ENCODE measurements at places on chromosomes 11 and 22. TPM values are rescaled to one million over a fixed set of nuclear protein-coding genes. Genes with fewer than 3 reads are reported as not detected.

- DNase-seq = peak; percentile 5
Observed at GRCh38 chr11:134527382-134528243, 115.6 kb upstream of the B3GAT1 start.

TEAD1 gene
- 161 TPM for total RNA-seq

- no peak for DNase-seq
Observed at GRCh38 chr22:36811094-36811800, 5.6 kb downstream of the PVALB start.

DNA sequence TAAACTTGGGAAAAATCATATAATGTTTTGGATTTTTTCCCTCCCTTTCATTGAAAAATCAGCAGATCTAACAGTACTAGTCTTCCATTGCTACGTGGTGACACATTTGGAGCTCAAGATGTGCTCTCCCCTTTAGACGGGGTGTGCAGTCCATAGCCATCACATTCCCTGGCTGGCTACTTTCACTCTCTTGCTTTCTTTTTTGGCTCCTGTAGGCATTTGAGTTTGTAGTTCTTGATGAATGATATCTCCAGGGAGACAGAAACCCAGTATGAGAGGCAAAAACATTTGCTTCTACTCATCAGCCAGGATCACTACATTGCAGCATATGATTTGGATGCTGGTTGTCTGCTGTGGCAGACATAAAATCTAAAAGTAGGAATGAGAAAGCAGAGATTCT lies 12.1 kb downstream of the CCDC81 start:
- no peak for DNase-seq

DNA sequence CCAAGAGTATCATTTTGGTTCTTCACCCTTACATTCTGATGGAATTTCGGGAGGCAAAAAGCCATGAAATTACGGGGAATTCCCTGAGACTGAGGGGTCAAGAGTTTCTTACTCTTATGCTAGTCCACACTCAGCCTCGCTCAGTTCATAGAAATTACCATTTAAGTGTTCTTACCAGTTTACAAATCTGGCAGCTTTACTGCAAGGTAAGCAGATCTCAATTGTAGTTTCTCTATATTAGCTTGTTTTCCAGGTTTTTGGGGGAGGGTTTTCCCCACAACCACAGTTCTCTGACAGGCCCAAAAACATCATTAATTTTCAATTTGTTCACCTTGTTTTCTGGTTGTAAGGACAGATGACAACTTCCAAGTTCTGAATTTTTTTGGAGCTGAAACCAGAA lies 1028.4 kb downstream of the FAM181B start:
- no peak for DNase-seq

DNA sequence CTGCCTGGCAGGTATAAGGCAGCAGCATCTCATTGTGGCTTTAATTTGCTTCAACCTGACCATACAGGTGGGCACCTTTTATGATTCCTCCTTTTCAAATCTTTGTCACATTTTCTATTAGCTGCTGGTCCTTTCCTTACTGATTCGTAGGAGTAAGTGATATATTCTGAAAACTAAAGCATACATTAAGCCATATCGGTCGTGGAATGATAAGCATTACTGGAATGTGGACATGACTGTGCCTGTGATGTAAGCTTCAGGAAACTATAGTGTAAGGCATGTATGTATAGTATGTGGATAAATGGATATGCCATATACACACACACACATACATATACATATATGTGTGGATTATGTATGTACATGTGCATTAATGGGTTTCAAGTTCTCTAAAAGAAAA lies 20.8 kb downstream of the YPEL1 start:
- DNase-seq = no peak

DNA sequence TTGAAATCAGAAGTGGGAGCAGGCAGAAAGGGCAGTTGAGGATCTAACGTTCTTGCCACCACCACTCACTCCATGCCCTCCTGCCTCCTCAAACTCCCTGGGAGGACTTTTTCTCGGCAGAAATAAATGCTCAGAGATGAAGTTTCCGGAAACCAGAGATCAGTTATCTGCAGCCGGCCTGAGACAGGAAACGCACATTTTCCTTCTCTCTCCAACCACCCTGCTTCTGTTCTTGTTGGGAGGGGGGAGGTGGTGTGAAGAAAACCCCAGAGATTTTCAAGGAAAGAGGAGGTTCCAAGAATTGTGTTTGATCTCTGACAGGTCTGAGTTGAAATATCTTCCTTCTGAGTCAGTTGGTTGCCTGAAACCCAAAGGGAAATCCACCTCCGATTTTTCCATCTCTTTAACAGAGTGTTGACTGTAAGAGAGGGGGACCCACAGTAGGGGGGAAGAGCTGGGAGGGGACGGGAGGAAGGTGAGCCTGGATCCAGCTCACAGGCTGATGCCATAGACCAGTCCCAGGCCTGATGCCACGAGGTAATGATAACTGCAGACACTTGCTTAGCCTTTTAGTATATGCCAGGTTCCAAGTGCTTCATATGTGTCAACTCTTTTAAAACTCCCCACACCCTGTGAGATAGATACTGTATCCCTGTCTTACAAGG lies 100.8 kb downstream of the TRAF6 start:
- DNase-seq = no peak

- no peak for DNase-seq
Observed at GRCh38 chr22:25566898-25567235, 2.4 kb downstream of the GRK3 start.

DNA sequence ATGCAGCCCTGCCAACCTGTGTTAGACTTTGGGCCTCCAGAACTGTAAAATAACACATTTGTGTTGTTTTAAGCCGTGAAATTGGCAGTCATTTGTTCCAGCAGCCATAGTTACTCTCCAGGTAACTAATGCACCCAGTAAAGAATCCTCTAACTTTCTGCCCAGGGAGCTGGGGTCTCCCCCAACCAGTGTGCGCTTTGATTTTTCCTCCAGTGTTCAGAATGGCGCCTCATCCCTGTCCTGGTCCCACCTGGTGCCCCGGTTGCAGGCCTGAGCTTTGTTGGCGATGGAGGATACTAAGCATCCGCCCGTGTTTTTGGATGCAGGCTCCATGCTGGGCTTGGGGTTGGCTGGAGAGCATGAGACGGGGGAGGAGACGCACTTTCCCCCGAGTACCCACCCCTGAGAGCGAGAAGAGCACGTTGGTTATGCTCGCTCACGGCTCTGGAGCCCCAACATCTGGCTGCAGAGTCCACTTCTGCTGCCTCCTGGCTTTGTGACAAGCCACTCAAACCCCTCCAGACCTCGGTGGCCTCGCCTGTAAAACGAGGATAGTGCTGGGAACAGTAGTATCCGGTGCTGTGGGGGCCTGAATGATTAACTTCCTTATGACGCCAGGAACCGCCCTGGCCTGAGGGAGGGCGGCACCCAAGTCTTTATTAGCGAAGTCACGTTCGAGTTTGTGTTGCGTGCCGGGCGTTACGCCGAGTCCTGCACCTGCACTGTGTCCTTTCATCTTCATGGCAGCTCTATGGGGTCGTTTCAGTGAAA lies 25.8 kb downstream of the MRGPRD start:
- no peak for DNase-seq

DNA sequence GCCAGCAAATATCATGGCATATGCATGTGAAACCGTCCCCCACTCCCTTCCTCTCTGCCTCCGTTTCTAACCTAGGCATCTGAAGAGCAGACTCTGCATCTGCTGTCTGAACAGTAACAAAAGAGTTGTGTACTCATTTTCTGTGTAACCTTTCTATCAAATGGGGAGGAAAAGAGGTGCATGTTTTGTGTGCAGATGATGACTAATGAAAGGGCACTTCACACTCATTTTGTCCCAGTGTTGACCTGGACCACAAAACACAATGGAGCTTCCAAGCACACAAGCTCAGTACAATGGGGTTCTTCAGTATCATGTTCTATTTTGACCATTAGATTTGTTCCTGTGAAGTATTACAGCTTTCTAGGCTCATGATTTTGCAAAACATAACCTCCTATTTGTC lies 13.0 kb downstream of the JHY start:
- DNase-seq = no peak

- no peak for DNase-seq
Observed at GRCh38 chr11:128288368-128288767, 299.0 kb downstream of the ETS1 start.

- no peak for DNase-seq
Observed at GRCh38 chr22:30806391-30806861, 111.8 kb downstream of the OSBP2 start.

- DNase-seq = no peak
Observed at GRCh38 chr11:3709977-3710376, 38.8 kb upstream of the CHRNA10 start.

GRCh38 chr11:6855971-6856541 lies 6.8 kb upstream of the OR10A2 start:
- no peak for DNase-seq

SLC22A25 gene
- total RNA-seq = not detected

GANAB gene
- 342 TPM for total RNA-seq
